Midbrain (tissue), 1 donor: ENCODE measurements at places on chromosomes 3 and 15.

DNA sequence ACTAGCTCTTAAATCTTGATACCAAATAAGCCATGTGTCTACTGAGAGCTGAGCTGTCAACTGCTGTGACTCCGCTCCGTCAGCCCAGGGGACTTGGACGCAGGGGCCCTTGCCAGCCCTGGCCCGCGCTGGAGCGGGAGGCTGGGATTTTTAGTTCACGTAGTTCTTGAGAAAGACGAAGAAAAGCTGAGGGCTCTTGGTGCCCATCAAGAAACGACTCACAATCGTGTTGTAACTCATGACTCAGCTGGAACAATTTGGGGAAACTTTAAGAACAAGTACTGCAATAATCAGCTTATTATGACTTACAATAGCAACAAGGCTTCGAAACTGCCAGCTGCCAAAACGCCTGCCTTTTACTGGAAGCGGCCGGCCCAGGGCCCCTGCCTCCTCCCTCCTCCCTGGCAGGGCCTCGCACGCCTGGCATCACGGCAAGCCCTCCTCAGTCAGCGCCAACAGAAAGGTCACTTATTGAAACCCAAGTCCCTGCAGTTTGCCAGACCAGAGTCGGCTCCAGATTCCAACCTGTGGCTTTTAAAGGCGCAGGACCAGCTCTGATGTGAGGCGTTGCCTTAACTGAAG is 60.3 kb downstream of the RGMA start:
- peak; percentile 80 for DNase-seq

DNA sequence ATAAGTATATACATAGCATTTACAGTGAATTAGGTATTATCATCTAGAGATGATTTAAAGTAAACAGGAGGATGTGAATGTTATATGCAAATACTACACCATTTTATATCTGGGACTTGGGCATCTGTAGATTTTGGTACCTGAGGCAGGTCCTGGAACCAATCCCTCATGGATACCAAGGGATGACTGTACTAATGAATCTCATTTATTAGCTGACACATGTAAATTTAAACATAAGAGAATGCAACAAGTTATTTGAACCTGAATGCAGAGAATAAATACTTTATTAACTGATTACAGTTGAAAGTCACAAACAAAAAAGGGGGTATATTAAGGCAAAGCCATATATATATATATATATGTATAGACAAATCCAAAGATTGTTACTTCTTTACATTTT is 23.1 kb upstream of the CMTM6 start:
- no peak for DNase-seq

DNA sequence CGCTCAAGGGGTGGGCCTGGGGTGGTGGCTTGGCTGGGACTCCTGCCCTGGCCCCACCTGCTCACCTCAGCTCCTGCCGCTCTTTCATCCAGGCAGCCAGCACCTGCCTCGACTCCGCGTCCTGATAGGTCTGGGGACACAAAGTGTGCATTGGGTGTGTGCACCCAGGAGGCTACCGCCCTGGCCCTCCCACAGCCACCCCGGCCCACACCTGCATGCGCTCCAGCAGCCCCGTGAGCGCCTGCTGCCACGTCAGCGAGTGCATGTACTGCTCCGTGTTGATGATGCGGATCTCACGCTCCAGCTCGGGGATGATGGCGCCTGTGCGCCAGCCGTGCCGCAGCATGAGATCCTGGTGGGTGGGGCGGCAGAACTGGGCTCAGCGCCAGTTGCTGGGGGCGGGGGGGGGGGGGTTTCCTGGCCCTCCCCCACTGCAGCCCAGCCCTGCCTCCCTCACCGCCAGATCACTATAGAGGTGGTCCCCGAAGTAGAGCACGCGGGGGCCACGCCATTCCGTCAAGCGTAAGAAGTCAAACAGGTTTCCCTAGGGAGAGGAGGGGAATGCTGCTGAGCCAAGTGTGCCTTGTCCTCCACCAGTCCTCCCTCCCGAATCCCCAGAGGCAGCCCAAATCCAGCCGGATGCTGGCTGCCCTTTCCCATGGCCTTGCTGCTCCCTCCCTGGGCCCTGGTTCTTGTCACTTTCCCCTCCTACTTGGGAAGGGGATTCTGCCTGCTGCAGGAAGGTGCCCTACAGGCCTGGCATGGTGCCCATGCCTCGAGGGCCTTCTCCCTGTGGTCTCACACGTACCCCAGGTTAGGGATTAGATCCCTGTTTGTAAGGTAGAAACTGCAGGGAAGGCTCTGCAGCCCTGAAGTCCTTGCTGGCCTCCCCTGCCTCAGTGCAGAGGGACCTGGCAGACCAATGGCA is 8.6 kb downstream of the NT5DC2 start:
- DNase-seq = no peak

DNA sequence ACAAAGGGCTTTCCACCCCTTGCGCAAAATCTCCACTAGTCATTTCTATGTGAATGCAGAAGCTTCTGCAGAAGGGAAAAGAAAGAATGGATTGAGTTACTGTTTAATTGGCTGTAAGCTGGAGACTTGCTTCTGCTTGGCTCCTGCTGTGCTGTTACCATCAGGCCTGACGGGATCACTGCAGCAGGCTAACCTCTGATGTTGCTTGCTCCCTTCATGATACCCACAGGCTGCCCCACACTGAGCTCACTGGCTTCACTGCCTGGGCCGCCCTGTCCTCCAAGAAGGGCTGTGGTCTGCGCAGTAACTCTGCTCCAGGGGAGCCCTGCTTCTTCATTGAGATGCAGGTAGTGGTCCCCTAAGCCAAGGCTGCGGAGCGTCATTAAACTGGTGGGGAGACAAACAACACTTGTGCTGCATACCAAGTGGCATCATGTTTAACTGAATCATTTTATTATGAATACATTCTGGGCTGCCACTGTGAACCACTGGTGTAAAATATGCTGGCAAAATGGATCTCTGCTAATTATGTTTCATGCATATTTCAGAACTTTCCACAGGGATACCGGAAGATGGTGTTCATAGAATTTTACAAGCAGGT is 78.6 kb downstream of the WDR49 start:
- DNase-seq = peak; percentile 38

- no peak for DNase-seq
Measured at GRCh38 chr3:37030588-37030987, 37.3 kb downstream of the MLH1 start.

GRCh38 chr15:41585127-41586047 is 26.4 kb downstream of the TYRO3 start:
- peak; percentile 78 for DNase-seq

- no peak for DNase-seq
Measured at GRCh38 chr3:157405457-157405856, 31.2 kb upstream of the PTX3 start.

DNA sequence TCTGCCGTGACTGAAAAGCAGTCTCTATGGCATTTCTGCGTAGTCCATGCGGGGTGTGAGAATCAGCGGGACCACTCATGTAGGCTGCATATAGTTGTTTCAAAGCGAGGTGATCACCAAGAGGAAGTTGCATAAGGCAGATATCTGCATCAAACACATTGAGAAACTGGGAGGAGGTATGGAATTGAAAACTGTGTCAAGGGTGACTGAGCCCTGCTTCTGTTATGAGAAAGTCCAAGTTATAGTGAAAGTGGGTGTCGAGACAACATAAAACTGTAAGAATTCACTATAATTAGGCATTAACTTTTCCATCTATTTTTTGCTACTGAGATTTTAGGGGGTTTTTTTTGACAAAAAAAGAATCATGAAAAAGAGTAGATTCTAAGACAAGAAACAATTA is 109.3 kb downstream of the ZIC1 start:
- DNase-seq = no peak
